ENCODE measurements at places on chromosomes 6 and 20.

DNA sequence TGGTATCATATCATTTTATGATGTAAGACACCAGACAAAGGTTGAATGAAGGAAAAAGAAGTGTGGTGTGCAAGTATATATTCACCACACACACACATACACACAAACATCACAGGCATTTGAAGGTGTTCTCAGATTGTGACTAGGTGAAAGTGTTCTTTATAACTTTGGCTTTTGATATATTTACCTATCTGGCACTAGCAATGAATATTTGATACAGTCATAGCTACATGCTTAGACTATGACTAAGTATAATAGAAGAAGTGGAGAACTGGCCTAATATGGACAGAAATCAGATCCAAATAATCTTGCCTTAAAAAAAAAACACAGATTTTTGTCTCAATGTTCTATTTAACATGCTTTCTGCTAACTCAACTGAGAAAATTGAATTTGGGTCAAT lies 809.9 kb downstream of the KIF16B start:
- no peak for ATAC-seq

GRCh38 chr6:107121964-107122495 lies 6.7 kb upstream of the BEND3 start:
- ATAC-seq = no peak

DNA sequence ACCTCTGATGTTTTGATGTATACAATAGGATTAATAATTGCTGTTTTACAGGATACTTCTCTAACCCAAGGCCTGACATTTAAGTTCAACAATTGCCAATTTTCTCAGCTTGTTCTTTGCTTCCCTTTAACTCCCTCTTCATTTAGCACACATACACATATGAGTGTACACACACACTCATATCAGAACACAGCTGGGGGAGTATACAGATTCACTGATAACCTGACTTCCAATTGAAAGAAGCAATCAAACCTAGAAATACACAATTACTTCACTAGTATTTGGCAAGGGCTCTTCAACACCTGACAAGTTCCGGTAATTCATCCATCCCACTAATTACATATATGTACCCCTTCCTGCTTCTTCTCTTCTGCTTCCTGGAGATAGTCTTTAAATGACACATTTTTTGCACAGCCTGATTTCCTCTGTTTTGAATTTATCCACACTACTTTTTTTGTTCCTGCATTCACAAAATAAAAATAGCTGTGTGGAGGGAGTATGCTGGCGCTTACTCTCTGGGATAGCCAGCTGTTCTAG lies 11.2 kb downstream of the UST start:
- ATAC-seq = peak; percentile 31

DNA sequence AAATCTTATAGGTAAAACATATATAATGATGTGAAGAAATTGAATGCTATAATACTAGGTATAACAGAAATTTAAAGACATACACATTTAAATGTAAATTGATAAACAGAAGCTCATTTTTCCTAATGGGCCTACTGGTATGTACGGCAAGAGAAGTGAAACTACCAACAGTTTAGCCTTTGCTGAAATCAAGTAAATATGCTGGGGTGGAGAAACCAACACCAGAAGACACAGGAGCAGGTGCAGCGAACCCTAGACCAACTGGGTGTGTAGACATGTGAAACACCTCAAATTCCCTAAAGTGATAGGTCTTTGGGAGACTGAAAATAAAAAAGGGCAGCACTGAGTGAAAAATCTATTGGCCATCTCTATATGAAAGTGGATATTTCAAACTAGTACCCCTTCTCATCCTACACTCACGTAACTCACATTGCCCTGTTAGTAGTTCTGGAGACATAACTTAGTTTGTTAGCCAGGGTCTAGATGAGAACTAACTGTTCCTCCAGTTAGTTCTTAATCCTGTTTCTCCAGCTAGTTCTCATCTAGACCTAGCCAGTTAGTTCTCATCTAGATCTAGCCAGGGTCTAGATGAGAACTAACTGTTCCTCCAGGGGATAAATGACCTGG lies 53.1 kb downstream of the SLC35D3 start:
- ATAC-seq = no peak

DNA sequence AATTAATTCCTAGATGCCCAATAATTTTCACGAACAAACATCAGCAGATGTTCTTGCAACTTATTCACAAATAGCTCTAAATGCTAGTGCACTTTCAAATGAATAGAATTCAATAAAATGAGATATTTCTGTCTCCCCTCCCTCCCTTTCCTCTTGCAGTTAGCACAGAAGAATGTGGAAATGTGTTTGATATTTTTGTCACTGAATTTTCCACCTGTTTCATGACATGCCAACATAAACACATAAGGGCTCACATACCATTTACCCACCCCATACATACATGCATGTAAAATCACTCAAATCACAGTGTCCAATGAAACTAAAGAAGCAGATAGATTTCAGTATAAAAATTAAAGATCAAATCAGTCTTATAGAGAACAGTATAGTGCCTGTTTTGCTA lies 746.9 kb upstream of the MARCKS start:
- ATAC-seq = no peak

- ATAC-seq = no peak
Measured at GRCh38 chr20:35909796-35910195, 44.5 kb downstream of the SCAND1 start.

DNA sequence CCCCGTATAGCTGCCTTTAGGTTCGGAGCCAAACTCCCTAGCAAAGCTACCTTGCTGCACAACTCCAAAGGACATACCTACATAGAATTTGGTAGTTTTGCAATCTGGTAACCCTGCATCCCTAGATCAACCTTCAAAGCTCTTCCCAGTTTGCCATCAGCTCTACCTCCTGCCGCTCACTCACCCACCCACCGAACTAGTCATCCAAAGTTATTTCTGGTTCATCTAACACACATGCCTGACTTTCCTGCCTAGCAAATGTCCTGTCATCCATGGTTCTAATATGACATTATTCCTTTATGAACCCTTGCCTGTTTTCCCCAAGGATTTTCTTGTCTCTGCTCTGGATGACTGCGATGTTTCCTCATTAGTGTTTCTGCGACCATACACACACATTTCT lies 21.6 kb downstream of the SPAG4 start:
- ATAC-seq = no peak

GRCh38 chr6:31525553-31525931 lies 3.2 kb upstream of the MCCD1 start:
- ATAC-seq = no peak

GRCh38 chr6:161429921-161430490 lies 156.1 kb upstream of the AGPAT4 start:
- no peak for ATAC-seq

GRCh38 chr6:110054664-110055386 lies 76.7 kb downstream of the GPR6 start:
- no peak for ATAC-seq

GRCh38 chr6:28980137-28980851 lies 24.8 kb downstream of the ZNF311 start:
- no peak for ATAC-seq

DNA sequence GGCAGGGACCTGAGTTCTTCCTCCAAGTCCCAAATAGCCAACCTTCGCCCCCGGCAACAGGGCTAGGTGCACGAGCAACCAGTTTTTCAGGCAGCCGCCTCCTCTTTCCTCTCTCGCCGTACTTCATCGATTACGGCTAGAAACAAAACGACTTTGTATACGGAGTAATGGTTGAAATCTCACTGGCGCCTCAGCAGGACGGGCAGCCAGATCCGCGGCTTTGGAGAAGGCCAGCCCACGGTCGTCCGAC lies 333 bp upstream of the SMIM13 start:
- peak; percentile 11 for ATAC-seq

DNA sequence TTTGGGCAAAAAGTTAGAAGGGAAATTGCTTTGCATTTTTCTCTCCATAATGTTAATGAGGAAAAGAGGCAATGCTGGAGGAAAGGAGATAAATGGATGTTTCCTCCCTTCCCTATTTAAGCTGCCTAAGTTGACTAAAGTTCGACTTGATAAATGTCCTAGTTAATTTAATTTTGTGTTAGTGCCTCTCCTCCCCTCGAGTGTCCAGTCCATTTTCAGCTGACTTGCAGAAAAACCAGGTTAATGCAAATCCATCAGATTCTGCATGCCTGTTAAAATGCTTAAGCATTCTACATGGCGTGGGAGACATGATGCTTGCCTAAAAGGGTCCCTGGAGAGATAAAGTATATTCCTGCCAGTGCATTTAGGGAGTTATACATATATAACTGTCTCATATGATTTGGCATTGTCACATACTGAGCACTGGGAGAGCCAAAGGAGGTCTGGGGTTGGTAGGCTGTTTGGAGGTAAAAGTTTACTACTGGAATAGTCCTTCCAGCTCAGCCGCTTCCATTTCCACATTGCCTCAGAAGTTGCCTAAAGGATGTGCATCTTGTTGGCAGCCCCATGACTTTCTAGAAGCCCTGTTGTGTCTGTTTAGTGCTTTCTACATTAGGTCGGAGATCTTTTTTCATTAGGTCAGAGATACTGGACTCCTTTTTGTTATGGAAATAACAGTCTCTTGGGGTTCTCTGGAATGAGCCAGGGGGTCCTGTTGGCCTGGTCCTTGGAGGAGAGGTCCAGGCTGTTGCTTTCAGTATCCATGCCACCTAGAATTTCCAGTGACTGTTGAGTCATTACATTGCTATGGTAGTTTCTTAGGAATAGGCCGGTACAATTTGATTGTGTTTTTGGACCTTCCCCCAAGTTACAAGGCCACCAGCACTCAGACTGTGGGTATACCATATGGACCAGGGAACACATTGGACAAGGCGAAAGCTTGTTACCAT lies 30.4 kb downstream of the JARID2 start:
- ATAC-seq = no peak

- no peak for ATAC-seq
Measured at GRCh38 chr6:158593670-158594069, 33.8 kb downstream of the TMEM181 start.

- ATAC-seq = no peak
Measured at GRCh38 chr6:21208081-21208795, 385.3 kb upstream of the SOX4 start.

- no peak for ATAC-seq
Measured at GRCh38 chr6:143449082-143449713, 1.3 kb downstream of the ADAT2 start.

DNA sequence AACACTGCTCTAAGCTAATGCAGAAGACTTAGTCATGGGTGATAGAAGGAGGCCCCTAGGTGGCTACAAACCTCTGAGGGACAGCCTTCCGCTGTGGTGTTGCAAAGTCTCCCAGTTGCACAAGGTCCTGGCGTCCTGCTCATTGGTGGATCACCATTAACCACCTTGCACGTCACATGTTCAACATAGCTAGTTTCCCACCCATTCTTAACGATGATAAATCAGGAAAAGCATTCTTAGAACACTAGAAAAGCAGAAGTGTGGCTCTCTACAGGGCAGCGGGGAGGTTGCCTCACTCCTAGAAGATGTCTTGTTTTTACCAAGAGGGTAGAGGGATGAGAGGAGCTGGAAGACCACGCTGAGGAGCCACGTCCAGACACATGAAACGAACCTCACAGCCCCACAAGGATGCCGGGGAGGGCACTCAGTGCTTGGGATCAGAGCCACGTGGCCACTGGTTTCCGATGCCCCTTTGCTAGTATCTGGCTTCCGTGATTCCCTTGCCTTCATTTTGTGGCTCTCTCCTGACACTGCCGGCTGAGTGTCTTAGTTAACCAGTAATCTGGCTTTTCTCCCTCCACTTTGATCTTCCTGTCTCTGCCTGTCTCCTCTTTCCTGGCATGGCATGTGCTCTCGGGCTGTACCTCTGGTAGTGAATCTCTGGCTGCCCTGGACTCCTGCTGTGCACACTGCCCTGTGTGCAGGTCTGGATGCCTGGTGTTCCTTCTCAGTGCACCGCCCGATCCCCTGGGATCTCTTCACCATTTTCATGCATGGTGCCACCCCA lies 91.4 kb upstream of the NEDD9 start:
- no peak for ATAC-seq

DNA sequence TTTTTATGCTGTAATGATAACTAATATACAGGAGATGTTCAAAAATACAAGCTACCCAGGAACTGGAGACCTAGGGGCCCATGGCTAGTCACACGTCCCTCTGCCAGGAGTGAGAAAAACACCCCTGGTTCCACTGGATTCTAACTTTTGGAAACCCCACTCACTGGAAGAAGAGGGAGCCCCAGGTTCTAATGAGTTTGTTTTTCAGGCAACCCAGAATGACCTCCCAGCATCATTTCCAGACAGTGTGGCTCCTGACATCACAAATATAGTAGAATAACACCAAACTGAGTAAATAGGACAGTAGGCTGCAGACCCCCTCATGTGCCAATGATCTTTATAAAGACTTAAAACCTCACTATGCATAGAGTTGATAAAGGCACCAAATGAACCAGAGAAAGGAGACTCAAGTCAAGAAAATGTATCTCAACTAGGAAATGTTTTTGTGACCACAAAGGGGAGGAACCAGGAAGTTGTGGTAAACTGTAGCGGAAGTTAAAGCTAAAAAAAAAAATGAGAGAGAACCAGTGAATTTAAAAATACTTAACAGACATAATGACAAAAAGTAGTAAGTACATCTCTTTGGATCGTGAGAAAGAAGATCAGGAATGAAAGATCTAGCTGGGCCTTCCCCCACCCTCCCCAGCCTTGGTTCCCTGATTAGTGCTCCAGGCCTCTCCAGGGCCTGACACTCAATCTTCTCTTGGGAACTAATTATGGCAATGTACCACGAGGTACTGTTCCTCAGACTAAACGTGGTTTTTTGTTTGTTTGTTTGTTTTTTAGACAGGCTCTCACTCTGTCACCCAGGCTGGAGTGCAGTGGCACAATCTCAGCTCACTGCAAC lies 19.8 kb downstream of the HLA-E start:
- peak; percentile 70 for ATAC-seq

GRCh38 chr6:157143171-157143889 lies 180.0 kb downstream of the TMEM242 start:
- ATAC-seq = peak; percentile 91

- no peak for ATAC-seq
Measured at GRCh38 chr6:166946125-166946524, 10.2 kb downstream of the RNASET2 start.

GRCh38 chr20:50315586-50316551 lies 125.2 kb downstream of the CEBPB start:
- ATAC-seq = no peak

GRCh38 chr6:158684311-158684710 lies 34.5 kb downstream of the SYTL3 start:
- no peak for ATAC-seq

DNA sequence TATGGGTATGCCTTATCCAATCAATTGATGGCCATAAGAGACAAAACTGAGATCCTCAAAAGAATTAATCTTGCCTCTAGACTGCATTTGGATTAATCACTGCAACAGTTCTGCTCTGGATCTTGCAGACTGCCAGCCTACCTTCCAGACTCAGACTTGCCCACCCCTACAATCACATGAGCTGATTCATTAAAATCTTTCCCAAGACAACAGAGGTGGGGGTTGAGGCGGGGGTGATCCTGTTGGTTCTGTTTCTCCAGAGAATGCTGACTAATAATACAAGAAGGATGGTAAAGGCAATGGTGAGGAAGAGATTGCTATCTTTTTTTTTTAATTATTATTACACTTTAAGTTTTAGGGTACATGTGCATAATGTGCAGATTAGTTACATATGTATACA lies 43.7 kb upstream of the MEI4 start:
- ATAC-seq = no peak

Measured in activated CD4-positive, CD25-positive, alpha-beta regulatory T cell treated with anti-CD3 and anti-CD28 coated beads, Interleukin-2, amount 50 U/mL, for 24 hours (primary cell).